Mesenteric fat pad (tissue), 1 donor: ENCODE measurements at places on chromosomes 4 and X. TPM values are rescaled to one million over a fixed set of nuclear protein-coding genes. Genes with fewer than 3 reads are reported as not detected.

The ANXA3 gene
- total RNA-seq = 49.8 TPM

The ART3 gene
- total RNA-seq = not detected

The HS3ST1 gene
- 4.2 TPM for total RNA-seq

The SMR3B gene
- total RNA-seq = not detected

The SSX4 gene
- not detected for total RNA-seq

DNA sequence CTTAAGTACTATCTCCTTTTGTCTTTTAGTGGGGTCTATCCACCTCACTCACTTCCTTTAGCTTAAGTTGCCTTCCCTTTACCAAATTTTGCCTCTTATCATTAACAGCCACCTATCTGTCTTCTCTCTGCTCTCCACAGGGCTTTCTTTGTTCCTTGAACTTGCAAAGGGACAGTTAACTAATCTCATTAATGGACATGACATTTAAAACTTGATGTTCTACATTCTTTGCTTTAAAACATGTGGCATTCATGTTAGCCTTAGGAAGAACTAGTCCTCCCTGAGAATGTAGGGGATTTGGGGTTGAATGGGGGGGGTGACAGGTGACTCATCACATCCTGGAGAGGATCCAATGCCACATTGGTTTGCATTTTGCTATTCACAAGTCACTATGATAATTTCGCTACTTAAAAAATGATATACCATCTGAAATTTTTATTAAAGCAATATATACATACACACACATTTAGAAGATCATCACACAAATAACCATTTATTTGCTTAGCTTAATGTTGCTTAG lies 41.0 kb upstream of the DMD start:
- DNase-seq = no peak

DNA sequence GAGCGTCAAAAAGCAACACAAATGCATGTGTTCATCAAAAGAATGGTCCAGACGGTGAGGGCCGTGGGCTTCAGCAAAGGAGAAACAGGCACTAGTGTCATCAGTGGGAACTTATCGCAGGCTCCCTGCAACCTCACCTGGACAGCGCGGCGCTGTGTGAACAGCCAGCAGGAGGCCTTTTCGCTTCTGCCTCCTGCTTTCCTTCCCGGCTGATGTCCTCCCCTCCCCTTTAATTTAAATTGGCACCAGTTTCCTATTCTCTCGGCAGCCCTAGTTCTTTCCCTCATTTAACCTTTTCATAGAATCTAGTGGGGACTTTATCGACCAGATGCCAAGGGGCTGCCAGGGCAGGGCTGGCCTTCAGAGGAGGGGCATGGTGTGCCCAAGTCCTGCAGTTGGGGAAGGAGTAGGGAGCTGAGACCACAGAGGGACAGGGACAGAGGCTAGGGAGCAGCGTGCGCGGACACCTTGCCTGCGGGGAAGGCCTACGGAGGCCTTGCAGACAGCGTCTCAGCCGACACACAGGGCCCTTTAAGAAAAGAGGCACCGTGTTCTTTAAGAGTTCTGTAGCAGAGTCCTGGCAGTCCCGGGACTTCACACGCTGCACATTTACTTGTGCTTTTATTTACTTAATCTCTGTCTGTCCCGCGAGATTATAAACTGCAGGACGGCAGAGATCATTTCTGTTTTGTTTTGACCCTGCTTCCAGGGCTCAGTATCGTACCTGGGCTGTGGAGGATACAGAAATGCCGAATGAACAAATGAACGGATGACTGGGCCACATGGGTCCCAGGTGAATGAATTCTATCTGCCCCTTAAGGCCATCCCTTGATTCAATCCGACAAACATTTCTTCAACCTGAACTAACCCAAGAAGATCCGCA lies 8.4 kb upstream of the SORBS2 start:
- DNase-seq = no peak

- DNase-seq = no peak
Measured at GRCh38 chrX:136203438-136203837, 47.8 kb downstream of the MAP7D3 start.

- DNase-seq = no peak
Measured at GRCh38 chr4:35925806-35926205, 318.5 kb downstream of the ARAP2 start.

GRCh38 chr4:163284304-163284703 lies 48.1 kb downstream of the NPY1R start:
- DNase-seq = no peak
